ENCODE measurements at places on chromosomes 5 and 9. TPM values are rescaled to one million over a fixed set of nuclear protein-coding genes. Genes with fewer than 3 reads are reported as not detected.

INVS gene
- total RNA-seq = 16.4 TPM

PCDHGA4 gene
- total RNA-seq = 0.37 TPM

IL13 gene
- total RNA-seq = 0.30 TPM

TICAM2 gene
- total RNA-seq = 1.7 TPM

LCN1 gene
- not detected for total RNA-seq

SPTLC1 gene
- 46.1 TPM for total RNA-seq

CER1 gene
- not detected for total RNA-seq

SLC27A6 gene
- total RNA-seq = not detected

- no peak for DNase-seq
Observed at GRCh38 chr5:27908341-27908740, 870.0 kb upstream of the CDH9 start.

- no peak for DNase-seq
Observed at GRCh38 chr9:92764381-92764987, at the start of gene BICD2. Gene BICD2 (minus strand): TSS chr9:92764833. CDS start chr9:92764744, 89 bp downstream.

- DNase-seq = no peak
Observed at GRCh38 chr9:135132008-135132407, 44.5 kb downstream of the OLFM1 start.

- DNase-seq = no peak
Observed at GRCh38 chr5:137231540-137231939, 267.6 kb downstream of the SPOCK1 start.

GRCh38 chr9:130187523-130187846 is 15.3 kb downstream of the NCS1 start:
- no peak for DNase-seq

DNA sequence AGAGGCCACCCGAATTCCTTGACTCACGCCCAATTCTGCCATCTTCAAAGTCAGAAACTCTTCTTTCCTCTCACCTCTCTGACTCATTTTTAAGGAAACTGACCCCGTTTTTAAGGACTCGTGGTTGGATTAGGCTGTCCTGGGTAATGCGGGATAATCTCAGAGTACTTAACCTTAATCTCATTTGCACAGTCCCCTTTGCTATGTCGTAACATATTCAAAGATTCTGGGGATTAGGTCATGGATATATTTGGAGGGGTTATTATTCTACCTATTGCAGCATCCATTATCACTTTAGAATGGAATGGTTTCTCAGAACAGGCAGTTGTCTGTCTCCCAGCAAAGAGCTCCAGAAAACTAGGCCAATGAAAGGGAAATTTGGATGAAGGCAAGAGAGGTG is 80.8 kb upstream of the IL12B start:
- DNase-seq = no peak

DNA sequence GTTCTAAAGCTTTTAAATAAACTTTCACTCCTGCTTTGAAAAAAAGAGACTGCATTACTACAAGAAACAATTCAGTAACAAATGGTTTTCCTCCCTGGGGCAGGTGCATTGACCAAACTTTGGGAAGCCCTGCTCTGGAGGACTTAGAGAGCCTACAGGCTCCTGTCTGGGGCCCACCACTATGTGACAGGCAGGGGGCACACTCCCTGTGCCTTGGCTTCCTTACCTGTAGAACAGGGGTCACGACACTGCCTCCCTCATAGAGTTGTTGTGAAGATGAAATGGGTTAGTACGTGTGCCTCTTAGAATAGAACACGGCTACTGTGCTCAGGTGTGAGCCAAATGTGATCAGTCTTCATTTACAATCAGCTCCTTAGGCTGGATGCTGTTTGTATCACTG is 130.1 kb downstream of the GPBP1 start:
- no peak for DNase-seq

- DNase-seq = no peak
Observed at GRCh38 chr5:61842840-61843239, 463.2 kb upstream of the KIF2A start.

DNA sequence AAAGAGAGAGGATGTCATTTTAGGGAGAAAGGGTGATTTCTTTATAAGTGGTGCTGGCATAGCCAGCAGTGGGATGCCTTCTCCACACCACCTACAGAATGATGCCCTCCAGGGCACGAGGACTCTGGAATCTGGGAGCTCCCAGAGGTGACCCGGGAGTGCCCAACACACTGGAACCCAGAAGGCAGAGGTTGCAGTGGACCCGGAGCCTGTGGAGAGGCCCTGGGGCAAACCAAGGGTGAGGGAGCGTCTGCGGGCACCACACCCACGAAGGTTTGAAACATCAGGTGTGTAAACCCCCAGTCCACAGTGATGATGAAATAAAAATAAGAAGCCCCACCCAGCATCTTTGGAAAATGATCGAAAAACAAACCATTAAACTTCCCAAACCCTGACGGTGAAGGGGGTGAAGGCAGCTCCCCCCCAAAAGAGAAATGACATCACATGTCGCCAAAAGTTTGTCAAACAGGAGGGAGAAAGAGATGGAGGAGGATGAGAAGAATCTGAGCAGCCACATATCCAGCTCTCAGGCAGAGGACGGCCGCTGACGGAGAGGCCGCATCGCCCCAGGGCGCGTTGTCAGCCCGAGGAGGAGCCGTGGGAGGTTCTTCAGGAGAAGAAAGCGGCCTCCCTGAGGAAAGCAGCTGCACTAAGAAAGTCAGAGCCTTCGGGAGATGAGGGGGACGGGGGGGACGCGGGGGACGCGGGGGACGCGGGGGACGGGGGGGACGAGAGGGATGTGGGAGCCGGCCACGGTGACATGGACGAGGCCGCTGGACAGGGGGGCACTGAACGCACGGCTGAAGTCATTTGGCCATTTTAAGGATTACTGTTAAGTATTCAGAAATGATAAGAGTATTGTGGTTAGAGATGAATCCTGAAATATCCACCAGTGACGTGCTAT is 43.1 kb upstream of the NSMF start:
- DNase-seq = no peak

GRCh38 chr5:133295520-133295919 is 243.7 kb downstream of the HSPA4 start:
- DNase-seq = no peak

- no peak for DNase-seq
Observed at GRCh38 chr5:82295959-82296531, 17.9 kb upstream of the RPS23 start.

GRCh38 chr9:126401581-126401980 is 75.0 kb downstream of the MVB12B start:
- no peak for DNase-seq

GRCh38 chr5:131563434-131564228 is 71.4 kb downstream of the RAPGEF6 start:
- DNase-seq = no peak

DNA sequence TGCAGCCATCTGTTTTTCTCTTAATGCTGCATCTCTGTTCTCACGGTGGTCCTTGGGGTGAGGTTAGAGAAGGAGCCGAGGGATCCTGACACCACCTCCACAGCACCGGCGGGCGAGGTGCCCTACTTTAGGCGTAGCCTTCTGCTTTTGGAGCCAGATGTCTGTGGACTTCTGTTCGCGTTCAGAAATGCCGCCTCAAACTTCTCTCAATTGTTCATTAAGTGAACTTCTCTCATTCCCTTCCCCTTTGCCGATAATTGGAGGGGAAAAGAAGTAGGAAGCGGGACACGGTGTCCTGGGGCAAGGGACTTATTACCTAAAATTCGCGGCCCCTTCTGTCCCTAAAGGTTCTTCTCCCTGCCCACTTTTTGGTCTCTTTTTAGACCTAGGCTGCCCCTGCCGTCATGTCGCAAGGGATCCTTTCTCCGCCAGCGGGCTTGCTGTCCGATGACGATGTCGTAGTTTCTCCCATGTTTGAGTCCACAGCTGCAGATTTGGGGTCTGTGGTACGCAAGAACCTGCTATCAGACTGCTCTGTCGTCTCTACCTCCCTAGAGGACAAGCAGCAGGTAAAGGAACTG is 455 bp downstream of the KIF20A start:
- no peak for DNase-seq

- DNase-seq = no peak
Observed at GRCh38 chr9:135081731-135082130, 5.7 kb upstream of the OLFM1 start.

GRCh38 chr5:154477382-154478223 is 424 bp downstream of the HAND1 start:
- DNase-seq = no peak

DNA sequence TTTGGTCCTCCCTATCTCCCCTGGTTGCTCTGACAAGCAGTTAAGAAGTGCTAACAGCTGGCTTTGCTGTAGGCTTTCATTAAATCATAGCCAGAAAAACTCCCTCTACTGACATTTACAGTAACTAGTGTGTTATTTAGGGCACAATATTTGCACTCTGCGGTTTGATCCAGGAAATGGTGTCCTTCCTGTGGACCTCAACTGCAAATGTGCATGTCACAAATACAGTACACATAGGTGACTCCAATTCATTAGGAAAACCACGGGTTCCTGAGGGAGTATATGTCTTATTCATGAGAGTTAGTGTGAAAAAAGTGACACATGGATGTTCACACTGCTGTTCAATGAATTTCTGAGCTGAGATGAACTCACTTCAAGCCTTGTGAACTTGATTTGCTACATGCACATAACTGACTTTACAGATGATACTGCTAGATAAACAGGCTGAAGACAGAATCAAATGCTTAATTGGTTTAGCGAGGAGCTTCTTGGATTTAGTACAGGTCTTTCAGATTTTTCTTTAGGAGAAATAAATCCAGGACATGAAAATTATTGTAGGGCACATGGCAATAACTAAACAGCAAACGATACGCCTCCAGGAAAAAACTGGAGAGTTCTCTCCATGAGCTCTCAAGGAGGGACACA is 281.5 kb downstream of the EFNA5 start:
- DNase-seq = no peak

DNA sequence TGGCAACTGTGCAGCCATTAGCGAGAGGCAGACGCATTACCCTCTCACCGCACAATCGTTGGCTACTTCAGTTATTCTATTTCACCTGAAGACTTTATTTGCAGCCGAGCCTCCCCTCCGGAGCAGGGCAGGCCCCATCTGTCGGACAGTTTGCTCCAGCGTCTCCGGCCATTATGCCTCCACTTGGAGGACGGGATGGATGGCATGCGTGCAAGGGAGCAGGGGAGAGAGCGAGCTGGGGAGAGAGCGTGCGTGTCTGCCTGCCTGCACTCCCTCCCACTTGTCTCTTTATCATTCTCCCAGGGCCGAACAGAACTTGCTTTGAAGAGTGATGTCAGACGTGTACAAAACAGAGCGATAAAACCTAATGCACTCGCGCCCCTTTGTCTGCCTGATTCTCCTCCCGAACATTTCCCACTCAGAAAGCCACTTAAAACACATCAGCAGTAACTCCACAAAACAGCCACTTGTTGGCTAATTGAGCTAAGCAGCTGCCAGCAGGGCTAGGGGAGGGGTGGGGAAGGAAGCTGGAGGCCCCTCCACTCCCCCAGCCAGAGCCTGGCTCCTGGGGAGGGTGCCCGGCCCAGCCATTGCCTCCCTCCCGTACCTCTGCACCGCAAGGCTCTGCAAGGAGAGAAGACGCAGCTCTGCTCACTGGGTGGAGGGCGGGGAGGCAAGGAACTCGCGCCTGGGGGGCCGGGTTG is 43.4 kb upstream of the FUBP3 start:
- no peak for DNase-seq

DNA sequence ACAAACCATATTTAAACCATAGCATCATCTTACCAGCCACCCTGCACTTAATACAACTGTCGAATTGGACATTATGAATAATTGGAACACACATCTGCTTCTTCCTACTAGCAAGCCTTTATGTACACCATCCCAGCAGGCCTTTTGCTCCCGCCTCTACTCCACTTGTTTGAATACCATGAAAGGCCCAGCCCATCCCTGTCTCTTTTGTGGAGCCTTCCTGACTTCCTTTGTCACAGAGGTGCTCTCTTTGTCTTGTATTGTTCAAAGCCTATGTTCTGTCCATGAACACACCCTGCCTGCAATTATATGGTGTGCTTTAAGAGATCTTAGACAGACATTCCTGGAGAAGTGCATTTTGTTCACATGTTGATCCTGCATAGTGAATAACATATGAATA is 465.7 kb downstream of the DIRAS2 start:
- DNase-seq = no peak

DNA sequence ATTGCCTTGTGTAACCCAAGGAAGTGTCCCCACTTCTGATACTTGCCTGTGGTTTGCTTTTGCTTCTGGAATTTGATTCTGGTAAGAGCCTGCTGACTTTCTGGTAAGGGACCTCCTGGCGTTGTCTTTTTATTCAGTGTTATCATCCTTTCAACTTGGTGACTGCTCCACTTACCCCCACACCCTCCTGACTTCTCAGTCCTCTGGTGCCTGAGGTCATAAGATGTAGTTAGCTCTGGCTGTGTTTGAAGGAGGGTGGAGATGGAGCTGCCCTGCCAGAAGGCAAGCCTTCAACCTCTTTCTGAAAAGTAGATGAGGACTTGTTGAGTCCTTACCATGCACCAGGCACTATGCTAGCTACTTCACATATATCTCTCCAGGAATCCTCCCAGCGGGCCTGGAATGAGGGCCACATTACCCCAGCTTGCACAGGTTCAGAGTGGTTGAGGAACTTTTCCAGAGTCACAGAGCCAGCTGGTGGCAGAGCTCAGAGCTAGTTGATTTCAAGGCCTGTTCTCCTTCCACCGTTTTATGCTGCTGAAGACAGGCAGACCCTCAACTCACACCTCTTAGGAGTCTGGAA is 45.2 kb upstream of the PITX1 start:
- DNase-seq = no peak

DNA sequence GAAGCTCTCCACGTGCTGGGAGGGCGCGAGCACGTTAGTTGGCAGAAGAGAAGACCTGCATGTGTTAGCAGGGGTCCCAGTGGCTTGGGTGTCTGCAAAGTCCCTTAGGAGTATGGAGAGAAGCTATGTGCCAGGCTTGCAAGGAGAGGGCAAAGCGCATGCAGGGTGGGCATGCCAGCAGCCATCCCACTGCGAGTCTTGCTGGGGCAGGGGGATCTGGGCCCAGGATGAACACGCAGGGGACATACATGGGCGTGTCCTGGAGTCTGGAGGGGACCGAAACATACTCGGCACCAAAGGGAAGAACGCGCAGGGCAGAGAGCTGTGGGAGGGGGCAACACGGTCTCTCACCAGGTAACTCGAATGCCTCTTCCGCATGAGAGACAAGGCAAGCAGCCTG is 43.6 kb upstream of the IPPK start:
- DNase-seq = no peak

DNA sequence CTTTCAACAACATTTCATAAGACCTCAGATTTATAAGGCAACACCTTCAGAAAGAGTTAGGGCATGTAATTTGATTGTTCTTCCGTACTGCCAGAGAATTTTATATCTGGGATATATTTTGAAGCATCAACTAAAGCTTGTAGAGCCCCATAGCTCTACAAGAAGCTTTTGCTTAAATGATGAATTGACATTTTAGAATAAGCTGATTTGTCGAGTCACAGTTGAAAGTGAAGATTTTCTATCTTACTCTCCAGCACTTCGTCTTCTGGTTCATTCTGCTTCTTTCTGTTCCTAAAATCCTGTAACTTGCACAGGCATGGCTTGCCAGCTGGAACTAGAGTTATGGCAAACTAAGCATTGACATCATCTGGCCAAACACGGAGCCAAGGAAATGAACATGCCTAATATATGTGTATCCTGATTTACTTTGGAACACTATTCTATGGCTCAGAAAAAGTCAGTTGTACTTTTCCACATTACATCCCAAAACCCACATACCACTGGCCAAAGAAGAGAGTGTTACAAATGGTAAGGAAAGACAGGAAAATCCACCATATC is 68.6 kb upstream of the MAST4 start:
- DNase-seq = no peak
